Stimulated activated CD8-positive, alpha-beta memory T cell treated with anti-CD3 and anti-CD28 coated beads, Interleukin-12 subunit alpha, Interleukin-12 subunit beta, amount 100 ng/mL, for 4 hours (primary cell): ENCODE measurements at places on chromosomes 7 and 10.

- DNase-seq = no peak
Measured at GRCh38 chr7:31782411-31782991, 95.5 kb downstream of the PPP1R17 start.

DNA sequence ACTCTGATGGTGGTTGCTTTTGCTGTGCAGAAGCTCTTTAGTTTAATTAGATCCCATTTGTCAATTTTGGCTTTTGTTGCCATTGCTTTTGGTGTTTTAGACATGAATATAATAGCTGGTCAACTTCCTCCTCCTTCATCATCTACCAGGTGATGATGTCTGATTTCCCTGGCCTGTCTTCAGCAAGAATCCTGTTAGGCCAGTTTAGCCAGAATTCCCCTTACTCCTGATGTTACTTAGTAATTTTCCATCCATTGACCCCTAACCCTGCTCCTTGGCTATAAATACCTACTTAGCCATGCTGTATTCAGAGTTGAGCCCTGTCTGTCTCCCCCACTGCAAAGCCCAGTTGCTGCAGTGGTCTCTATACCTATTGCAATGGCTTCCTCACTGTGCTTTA lies 91.4 kb downstream of the ZNF777 start:
- no peak for DNase-seq

GRCh38 chr7:56028942-56029630 lies 22.2 kb downstream of the PSPH start:
- DNase-seq = no peak

DNA sequence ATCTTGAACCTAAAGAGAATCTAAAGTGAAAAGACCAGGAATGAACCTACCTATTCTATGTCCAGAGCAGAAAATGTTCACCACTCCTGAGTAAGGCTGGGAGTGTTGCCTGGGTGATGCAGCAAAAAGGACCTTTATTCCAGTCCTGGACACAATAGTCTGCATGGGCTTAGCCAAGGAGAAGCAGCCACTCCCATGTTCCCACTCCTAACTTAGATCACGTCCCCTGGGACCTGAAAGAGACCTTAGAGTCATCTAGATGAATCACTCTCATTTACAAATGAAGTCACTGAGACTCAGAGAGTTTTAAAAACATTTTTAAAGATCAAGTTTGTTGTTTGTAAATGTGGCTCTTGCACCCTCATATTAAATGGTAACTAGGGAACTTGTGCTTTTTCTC lies 763.4 kb downstream of the KCNMA1 start:
- DNase-seq = no peak

DNA sequence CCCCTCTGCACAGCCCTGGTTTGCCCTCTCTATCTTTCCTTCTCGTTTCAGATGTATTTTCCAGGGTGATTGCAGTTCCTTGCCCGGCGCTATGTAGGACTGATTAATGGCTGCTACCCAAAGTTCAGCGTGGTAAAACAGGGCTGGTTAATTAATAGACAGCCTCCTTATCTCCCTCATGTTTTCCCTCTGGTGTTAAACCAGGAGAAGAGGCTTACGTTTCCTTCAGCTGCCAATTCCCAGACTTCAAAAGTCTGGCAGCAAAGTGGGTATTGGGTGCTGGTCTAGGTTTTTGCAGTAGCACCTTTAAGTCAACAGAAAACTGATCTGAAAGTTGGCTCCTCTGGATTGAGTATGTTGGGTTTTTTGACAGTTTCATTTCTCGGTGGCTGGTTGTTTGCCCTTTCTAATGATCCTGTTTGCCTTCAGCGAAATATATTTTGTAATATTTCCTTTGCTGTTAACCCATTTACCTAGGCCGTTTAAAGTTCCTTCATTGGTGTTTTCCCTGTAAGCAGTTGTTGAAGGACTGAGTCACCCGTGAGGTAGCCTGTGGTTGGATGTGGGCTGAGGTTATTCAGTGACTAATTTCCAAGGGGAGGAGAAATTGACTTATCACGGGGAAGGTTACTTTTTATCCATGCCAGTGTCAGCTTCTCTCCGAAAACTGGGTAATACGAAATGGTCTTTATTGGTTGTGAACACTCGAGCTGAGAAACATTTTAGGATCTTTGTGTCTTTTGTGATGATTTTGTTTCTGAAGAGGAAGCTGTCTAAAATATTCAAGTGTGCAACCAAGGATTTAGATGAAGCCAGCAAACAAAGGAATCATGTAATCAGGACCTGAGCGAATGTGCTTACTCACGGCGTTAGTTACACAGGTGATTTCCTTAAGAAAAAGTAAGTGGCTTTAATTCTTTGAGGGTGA lies 257.2 kb downstream of the KIAA1217 start:
- no peak for DNase-seq

GRCh38 chr10:36331121-36331520 lies 689.0 kb upstream of the FZD8 start:
- no peak for DNase-seq

DNA sequence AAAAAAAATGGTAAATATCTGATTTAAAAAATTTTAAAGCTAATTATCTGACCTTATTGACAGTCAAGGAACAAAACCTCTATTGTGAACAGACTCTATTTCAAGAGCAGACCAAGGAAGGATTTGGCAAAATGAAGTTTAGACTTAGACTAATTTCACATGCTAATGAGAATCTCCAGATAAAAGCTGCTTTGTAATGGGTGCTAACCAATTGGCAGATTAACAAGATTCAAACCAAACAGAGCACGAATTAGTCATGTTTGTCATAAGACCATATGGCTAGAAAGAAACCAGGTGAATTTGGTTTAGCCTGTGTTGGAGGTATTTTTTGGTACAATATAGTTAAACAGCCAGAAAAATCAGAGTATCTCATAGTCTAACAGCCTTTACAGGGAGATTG lies 429.1 kb upstream of the NFE2L3 start:
- no peak for DNase-seq

DNA sequence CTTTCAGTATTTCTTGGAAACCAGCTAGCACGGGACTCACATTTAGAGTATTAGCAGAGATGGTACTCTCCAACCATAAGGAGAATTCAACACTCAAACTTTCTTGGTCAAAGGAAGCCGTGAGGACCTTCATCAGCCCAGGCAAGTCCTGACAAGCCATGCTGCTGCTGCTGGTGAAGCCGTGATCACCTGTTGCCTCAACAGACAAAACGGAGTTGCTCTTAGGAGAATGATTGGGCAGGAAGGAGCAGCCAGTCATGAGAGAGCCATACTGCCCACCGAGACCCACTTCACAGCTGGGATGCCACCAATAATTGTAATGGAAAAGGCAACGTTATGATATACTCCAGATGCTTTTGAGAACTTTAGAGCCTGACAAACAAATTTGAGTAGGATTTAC lies 60.8 kb upstream of the PLPP4 start:
- no peak for DNase-seq

- no peak for DNase-seq
Measured at GRCh38 chr10:42553064-42553407, 85.3 kb downstream of the ZNF33B start.

DNA sequence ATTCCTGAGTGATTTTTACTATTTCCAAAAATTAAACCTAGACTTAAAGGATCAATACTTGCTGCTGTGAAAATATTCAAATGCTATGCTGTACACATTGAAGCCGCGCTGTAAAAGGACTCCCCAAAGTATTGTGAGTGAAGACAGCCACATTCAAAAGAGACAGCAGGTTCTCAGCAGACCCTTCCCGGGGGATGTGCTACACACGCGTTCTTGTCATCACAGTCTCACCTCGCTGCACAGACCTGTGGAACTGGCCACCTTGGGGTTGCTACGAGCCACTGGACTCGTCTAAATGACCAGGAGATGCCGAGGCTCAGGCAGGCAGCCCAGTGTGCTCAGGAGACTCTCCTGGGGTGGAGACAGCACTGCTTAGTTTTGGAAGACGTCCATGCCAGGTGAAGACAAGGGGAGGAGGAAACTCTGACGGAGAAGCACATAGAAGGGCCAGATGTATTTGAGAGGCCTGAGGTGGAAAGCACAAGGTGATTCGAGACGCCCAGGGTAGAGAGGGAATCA lies 367.7 kb upstream of the SHH start:
- no peak for DNase-seq

- DNase-seq = no peak
Measured at GRCh38 chr10:51046654-51047053, 27.6 kb upstream of the PRKG1 start.

DNA sequence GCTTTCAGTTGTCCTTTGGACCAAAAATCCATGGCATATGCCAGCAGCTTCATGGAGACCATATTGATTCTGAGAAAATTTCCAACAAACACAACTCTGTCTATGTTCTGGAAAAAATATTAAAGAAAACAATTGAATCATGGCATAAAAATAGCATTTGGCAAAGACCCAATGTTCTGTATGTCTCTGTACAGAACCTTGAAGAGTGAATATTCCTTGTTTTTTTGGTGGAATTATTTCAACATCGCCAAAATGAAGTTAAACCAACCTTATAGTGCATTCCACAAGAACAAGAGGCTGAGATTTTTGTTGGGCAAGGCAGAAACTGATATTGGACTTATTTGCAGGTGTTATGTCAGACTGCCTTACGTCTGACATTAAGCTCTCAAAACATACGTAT lies 53.3 kb upstream of the SLC16A12 start:
- DNase-seq = no peak

DNA sequence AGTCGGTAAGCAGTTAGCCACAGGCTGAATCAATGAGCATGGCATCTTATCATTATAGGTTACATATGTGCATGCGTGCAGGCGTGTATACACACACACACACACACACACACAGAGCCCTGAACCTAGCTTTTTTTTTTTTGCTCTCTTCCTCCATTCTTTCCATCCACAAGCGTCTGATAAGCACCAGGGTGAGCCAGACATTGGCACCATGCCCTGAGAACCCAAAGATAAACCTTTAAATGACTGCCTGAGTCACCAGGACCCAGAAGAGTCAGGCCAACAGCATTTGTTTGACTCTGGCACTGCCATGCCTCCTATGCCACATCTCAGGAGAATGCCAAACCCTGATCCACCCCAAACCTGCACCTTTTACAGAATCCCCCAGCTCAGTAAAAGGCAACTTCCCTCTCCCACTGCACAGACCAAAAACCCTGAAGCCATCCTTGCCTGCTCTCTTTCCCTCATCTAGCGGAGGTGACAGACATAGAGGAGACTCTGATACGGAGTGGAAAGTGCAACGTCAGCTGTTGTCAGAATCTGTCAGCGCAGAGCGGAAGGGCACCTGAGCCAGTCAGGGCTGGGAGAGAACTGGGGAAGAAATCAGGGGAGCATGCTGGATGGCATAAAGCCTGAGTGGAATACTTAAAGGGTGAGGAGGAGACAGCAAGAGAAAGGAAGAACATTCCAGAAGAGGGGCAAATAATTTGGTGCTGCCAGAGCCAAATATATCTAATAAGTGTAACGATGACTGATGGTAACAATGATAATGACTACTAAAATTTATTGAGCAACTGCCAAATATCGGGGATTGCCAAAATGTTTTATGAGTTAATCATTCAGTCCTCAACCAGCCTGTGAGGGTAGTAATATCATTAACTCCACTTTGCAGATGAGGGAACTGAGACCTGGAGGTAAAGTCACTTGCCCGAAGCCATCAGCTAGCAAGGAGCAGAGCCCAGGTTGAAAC lies 3.2 kb downstream of the PARP12 start:
- DNase-seq = no peak

- DNase-seq = no peak
Measured at GRCh38 chr10:96470116-96470743, 43.5 kb downstream of the TLL2 start.

GRCh38 chr10:36681751-36682632 lies 443.4 kb upstream of the ANKRD30A start:
- DNase-seq = no peak

- DNase-seq = no peak
Measured at GRCh38 chr10:26214551-26215395, 1.8 kb upstream of the GAD2 start.

- DNase-seq = no peak
Measured at GRCh38 chr7:114309729-114310128, 104.9 kb upstream of the FOXP2 start.

GRCh38 chr7:140209866-140210609 lies 33.3 kb upstream of the KDM7A start:
- no peak for DNase-seq

GRCh38 chr7:124276005-124276622 lies 243.2 kb upstream of the TMEM229A start:
- no peak for DNase-seq

DNA sequence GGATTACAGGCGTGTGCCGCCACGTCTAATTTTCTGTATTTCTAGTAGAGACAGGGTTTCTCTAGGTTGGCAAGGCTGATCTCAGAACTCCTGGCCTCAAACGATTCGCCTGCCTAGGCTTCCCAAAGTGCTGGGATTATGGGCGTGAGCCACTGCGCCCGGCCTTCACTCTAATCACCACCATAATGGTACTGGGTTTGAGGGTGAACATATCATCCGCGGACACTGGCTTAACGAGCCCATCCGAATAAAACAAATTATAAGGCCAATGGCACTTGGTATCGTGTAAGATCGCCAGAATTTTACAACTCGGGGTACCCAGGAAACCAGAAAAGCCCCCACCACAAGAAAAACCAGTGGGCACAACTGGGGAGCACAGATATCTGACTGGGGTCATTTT lies 580 bp downstream of the FAM200A start:
- no peak for DNase-seq

DNA sequence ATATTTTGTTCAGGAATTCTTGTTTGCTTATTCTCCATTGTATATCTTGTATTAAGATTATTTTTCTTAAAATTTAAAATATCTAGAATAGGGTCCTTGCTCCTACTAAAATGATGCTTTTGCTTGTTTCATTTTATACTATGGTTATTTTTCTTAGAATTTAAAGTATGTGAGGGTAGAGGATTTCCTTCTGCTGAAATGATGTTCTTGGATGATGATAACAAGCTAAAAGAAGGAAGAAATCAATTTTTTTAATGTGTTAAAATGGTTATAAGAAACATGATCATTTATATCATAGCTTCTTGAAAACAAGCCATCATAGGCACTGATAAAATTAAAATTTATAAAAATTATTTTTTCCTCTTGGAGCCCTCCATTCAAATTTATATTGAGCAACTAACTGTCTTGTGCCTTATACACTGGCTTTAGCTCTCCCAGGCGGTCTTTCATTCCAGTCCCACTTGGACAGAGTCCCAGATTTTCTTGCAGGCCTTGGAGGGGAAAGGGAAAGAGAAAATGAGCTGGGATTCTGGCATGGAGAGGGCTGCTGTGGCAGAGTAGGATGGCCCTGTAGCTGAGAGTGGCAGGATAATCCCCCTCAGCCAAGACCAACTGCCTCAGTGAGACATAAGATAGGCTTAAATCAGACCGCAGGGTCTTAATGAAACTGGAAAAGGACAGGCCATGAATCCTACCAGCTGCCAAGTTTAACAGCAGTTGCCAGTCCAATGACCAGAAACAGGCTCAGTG lies 60.2 kb downstream of the DNAJB9 start:
- DNase-seq = no peak
